ENCODE measurements at places on chromosomes 16 and 17. TPM values are rescaled to one million over a fixed set of nuclear protein-coding genes. Genes with fewer than 3 reads are reported as not detected.

Gene HOXB5
- total RNA-seq: 2.3 TPM

- DNase-seq: no peak
These were observed 119.2 kb upstream of the CCL2 start for GRCh38 chr17:34135841-34136240.

GRCh38 chr17:78137392-78138203 lies 7.0 kb downstream of the TMC8 start:
- no peak for DNase-seq

DNA sequence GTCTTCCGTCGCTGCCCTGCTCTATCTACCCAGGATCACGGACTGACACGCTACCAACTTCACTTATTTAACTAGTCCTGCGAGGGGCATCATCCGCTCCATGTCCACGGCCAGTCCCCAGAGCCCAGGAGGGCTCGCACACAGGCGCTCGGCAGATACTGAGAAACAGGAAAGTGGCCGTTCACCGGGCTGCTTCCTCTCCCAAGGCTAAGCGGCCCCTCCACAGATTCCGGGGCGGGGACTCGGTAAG lies 388 bp downstream of the OXLD1 start:
- no peak for DNase-seq

DNA sequence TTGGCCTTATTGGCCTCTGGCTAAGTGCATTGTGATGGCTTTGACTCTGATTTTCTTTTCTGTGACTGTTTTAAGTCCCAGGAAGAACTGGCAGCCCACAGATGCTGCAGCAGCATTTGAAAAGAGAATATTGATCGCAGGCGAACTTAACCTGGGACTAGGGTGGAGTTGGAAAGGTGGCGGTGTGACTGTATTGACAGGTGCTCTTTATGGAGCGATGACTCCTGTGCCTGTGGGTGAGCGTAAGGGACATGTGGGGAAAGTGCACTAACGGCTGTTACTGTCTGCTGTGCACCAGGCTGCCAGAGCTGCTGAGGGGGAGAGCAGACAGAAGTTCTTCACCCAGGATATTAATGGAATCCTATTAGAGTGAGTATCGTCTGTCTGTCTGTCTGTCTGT lies 21.3 kb downstream of the UBN1 start:
- DNase-seq: no peak

Gene PLEKHG4
- 7.1 TPM for total RNA-seq

DNA sequence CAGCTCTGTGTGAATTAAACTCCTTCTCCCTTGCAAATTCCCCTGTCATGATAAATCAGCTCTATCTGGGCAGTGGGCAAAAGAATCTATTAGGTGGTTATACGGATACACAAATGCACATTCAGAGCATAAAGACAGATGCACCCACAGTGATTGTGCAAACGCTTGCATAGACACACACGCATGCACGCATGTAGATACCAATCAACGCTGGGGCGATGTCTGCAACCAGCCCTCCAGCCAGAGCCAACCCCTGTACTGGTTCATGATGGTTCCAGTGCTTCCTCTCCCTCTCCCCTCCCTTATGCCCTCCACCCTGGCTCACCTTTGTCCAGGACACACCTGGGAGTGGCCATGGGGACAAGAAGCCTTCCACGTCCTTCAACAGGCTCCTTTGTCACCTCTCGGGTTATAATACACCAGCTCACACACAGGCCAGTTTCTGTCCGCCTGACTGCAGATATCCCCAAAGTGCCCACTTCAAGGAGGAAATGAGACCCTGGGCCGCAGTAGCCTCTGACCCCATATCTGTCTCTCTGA lies 33.1 kb upstream of the SNN start:
- no peak for DNase-seq

Gene SCGB1C2
- not detected for total RNA-seq

DNA sequence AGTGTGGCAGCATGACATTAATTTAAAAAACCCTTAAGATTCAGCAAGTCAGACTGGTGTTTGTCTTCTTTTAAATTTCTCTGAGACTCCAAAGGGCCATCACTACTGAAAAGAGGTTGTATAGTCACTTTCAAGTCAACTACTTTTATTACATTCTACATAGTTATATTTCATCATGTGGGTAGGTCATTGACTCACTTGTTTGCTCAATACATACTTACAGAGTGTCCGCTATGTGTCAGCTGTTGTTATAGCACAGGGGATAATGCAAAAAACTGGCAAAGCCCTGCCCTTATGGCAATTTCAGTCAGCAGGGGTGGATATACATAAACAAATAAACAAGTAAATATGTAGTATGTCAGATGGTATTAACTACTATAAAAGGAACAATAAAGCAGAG lies 2.5 kb upstream of the MYH4 start:
- peak; percentile 38 for DNase-seq

- DNase-seq: no peak
These were observed 360.6 kb upstream of the SOX9 start for GRCh38 chr17:71760062-71760720.

DNA sequence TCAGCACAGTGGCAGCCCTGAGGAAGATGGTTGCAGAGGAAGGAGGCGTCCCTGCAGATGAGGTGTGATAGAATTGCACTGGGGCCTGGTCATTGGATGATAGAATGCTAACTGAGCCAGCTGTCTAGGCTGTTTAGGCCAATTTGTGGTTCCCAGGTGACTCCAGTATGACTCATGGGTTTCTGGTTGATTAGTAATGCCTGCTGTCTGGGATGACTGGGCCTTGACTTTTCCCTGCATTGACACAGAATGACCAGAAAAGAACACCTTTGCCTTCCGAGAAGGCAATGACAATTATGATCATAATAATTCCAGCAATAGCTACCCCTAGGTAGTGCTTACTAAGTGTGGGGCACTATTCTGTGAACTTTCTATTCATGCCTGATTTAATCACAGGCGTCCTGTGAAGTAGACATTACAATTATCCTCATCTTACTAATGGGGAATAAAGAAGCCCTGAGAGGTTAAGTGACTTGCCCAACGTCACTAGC lies 31.5 kb downstream of the USP43 start:
- DNase-seq: peak; percentile 15

DNA sequence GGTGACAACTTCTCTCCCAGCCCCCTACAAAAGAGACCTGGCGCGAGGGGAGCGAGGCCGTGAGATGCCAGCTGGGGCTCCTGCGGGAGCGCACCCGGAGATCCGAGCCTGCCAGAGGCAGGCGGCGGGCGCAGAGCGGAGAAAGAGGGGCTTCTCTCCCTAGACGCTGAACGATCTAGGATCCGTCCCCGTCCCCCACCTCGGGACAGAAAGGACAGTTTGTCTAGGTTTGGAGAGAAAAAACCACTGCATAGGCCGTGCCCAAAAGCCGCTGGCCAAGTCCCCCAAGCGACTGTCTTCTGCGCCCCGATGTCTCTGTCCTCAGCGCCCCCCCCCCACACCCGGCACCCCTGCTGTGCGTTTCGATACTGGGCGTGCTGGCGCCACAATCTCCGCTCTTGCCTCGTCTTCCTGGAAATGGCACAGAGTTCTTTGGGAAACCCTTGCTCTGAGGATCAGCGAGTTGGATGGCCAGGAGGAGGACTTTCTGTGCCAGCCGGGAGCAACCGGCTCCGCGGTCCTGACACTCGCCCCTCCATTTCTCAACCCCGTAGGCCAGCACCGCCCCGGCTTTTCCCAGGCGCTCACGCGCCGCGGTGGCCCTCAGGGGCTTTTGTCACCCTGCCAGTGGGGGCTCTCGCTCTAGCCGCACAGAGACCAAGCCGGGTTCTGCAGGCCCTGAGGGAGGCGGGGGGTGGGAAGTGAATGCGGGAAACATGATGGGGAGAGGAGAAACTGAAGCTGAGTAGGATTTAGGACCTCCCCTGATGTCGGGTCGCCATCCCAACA lies 1.0 kb downstream of the SSTR2 start:
- no peak for DNase-seq

Gene CD300H
- not detected for total RNA-seq

Gene CPNE7
- 43.1 TPM for total RNA-seq

- DNase-seq: no peak
These were observed 241.3 kb upstream of the ZFHX3 start for GRCh38 chr16:73289232-73289631.

Gene KRT25
- not detected for total RNA-seq

DNA sequence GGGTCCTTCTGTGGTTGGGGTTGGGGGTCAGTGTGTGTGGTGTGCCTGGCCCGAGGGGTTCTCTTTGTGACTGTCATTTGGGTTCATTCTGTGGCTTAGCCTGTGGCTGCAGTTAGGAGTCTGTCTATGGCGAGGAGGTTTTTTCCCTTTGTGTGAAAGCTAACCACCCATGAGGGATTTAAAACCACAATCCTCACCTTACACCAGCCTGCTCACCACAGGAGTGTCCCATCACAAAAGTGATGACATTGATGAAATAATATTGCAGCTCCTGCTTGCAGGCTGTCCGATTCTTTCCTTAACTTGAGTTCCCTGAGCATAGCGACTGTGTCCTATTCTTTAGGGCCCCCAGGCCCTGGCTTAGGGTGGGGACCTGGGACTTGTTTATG lies 113.6 kb downstream of the RAP1GAP2 start:
- no peak for DNase-seq

DNA sequence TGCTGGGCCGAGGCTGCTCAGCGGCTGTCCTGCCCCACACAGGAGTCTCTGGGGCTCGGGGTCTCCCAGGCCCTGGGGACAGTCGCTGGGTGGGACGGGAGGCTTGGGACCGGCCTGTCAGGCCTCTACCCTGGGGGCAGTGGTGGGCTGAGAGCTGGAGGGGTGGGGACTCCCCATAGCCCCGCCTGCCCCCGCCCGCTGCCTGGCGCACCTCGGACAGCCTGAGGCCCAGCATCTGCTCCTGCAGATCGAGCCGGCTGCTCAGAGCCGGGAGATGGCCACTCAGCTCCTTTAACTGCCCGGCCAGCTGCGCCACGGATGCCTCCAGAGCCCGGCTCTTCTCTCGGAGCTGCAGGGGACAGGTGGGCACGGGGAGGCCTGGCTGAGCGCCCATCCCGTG lies 6.7 kb downstream of the PERCC1 start:
- DNase-seq: no peak
